ENCODE measurements at places on chromosomes 13 and 19. TPM values are rescaled to one million over a fixed set of nuclear protein-coding genes. Genes with fewer than 3 reads are reported as not detected.

Gene TMEM255B
- total RNA-seq: 0.64 TPM

Gene DACT3
- 0.42 TPM for total RNA-seq

Gene PROZ
- not detected for total RNA-seq

Gene TEX26
- not detected for total RNA-seq

Gene BRCA2
- total RNA-seq: 3.7 TPM
